ENCODE measurements at places on chromosomes 4 and X.
A peak's percentile ranks its signal among the peaks of the same experiment; 100 is the strongest.

GRCh38 chr4:140152013-140152703 lies 1.8 kb downstream of the MAML3 start:
- peak; percentile 79 for DNase-seq

GRCh38 chr4:74665346-74665745 lies 129.0 kb downstream of the BTC start:
- DNase-seq = no peak

GRCh38 chrX:153763989-153764755 lies at the start of gene PLXNB3:
PLXNB3 (plus strand) TSS chrX:153764249; CDS start chrX:153765536, 1,287 bp downstream.
- peak; percentile 88 for DNase-seq

GRCh38 chr4:3256230-3257102 lies 7.5 kb downstream of the MSANTD1 start:
- DNase-seq = no peak

DNA sequence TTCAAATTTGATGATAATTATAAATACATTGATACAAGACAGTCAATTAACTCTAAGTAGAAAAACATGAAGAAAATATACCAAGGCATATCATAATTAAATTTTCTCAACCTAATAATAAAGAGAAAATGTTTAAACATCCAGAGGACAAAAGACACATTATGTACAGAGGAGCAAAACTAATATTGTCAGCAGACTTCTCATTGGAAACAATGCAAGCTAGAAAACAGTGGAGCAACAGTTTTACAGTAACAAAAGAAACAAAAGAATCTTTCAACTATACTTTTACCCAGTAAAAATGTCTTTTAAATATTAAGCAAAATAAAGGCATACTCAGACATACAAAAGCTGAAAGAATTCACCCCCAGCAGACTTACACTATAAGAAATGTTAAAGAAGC lies 238.0 kb downstream of the TMA16 start:
- DNase-seq = no peak

- DNase-seq = no peak
Observed at GRCh38 chrX:107626481-107626880, 1.8 kb upstream of the PRPS1 start.

DNA sequence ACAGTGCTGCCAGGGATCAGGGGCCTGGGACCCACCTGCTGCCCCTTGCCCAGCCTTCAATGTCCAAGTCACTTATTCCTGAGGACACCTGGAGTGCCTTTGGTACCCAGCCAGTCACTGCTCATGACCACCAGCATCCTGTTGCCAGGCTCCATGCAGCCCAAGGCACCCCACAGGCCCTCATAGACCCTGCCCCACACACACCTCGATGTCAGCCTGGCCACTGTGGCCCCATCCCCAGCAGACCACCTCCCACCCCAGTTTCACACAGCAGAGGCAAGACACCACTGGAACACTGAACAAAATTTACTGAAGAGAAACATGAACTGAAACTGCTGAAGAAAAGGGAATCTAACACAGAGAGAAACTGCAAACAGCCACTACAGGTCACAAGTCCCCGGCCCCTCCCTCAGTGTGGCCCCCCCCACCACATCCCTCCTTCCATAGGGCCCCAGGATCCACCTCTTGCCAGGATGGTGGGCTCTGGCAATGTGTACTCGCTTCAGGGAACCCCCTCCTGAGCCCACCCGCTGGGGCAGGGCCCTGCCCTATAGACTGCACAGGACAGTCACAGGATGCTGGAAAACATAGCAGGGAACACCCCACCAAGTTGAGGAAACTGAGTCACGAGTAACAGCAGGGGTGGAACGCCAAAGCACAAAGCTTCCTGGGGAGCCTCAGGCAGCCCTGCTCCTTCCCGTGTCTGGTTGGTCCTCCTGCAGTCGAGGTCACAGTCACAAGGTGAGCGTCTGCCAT lies 5.2 kb downstream of the PNMA5 start:
- DNase-seq = no peak

- DNase-seq = no peak
Observed at GRCh38 chr4:185398618-185399017, 2.0 kb downstream of the ANKRD37 start.

- no peak for DNase-seq
Observed at GRCh38 chrX:119708936-119709335, 16.0 kb upstream of the SEPTIN6 start.

GRCh38 chr4:140071806-140072205 lies 82.2 kb downstream of the MAML3 start:
- peak; percentile 73 for DNase-seq

DNA sequence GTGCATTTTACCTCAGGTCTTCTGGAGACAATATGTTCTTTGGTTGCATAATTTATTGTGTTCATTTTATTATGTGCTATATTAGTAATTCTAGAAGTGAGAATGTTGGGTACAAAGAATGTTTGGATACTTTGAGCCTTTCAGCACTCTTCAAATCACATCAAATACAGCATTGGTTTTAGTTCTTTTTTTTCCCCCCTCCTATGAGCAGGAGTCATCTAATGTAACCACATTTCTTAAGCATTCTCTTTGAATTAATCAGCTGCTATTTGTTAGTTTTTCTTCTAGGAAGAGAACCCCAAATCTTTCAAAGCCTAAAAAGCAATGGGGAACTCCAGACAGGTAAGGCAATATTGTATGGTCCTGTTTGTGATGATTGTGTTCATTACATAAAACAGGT lies 46.7 kb downstream of the ARL9 start:
- no peak for DNase-seq

- no peak for DNase-seq
Observed at GRCh38 chr4:7727749-7728148, 211.9 kb downstream of the AFAP1 start.

DNA sequence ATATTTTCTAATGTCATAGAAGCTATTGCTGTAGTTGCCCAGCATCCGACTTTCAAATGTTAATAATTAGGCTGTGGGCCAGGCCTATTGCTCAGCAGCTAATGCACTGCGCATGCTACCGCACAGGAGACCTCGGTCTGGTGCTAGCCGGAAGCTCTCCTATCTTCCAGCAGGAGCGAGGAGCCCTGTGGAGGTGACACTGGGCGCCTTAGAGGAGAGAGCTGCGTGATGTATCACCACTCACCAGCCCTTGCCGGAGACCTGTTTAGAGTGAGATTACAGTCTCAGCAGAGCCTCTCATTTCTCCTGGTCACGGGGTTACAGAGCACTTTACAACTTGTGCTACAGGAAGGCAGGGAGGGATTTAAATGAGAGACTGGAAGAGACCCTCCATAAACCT lies 31.1 kb upstream of the MID1IP1 start:
- no peak for DNase-seq

DNA sequence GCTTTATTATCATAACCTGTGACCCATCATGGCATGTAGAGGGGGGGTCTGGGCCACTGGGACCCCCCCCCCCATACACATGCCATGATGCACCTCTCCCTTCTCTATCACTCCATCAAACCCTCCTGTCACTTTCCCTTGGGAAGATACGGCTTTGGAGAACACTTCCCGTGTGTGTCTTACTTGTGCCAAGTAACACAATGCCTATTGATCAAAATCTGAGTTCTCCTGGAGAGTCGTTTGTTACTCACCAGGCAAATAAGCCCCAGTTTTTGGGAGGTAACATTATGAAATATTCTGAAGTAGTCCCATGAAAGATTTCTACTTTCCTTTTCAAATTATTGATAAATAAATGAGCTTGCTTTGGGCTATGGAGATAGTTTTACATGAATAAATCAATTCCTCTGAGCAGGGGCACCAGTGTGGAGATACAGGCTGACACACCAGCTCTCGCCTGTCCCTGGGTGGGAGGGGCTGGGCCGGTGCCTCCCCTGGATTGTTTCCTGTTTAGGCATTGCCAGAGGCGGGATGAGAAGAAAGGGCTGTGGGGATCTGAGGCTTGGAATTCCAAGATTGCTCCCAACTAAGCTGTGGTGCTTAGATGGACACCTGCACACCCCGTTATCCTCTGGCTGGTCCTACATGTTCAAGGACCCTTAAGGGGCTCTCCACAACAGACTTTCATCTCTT lies 63.2 kb upstream of the WWC2 start:
- DNase-seq = no peak

- no peak for DNase-seq
Observed at GRCh38 chr4:173192375-173193162, 24.0 kb downstream of the GALNT7 start.

GRCh38 chr4:7753271-7753670 lies 186.4 kb downstream of the AFAP1 start:
- no peak for DNase-seq

DNA sequence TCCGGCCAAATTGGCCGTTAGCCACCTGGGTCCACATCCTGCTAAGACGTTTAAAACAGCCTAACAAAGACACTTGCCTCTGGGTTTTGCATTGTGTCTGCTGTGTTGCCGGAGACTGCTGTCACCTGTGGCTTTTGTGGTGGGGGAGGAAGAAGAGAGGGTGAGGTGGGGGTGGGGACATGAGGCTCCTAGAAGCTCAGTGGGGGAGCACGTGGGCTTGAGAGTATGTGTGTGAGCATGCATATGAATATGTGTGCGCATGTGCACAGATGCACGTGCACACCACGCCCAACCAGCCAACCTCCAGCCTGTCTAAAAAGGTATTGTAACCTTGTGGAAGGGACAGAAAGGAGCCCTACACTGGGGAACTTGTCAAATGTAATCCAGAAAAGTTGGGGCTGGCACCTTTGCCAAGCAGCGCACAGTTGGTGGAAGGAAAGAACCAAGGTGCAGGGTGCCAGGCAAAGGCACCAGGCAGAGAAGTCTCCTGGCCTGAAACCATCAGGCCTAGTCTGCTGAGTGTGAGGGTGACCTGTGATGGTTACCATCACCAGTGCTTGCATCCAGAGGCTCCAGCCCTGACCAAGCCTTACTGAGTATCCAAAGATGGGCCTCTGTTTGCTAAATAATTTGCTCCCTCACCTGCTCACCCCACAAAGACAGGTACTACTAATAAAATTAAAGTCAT lies 10.1 kb upstream of the SASH3 start:
- no peak for DNase-seq
